EH (cell line): ENCODE measurements at places on chromosomes 1 and 21.

- DNase-seq, result no peak
Observed at GRCh38 chr1:162117039-162117774, 47.7 kb downstream of the NOS1AP start.

DNA sequence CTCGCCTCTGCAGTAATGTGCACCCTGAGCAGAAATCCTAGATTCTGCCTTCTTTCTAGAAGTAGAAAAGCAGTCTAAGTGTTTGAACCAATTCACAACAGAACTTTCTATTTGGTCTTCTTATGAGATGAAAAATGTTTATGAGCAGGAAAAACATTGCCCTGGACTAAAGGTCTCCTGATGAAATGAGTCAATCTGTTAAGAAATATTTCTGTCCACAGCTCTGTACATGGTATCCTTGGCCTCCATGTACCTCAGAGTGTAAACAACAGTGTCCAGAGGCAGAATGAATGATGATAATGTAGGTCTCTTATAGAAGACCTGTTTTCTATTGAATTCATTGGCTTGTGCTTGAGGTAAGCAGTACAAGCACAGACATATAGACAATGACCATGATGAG lies 6.2 kb upstream of the APCS start:
- no peak for DNase-seq

DNA sequence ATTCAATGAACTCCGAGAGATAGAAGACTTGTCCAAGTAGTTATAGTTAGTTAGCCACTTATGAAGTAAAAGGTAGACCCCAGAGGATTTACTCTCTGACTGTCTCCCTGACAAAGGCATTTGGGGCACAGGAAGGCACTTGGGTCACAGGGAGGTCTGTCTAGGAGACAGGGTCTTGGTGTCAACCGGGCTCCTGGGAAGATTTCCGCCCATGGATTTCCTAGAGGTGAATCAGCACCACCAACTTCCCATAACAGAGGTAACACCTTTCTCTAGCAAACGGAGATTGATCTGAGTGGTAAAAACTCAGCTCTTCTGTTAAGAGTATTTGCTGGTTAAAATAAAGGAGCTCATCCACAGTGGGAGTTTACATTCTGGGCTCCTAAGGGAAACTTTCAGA lies 16.4 kb downstream of the CCN1 start:
- DNase-seq, result no peak

GRCh38 chr1:40042341-40042740 lies 1.8 kb downstream of the CAP1 start:
- peak; percentile 71 for DNase-seq

GRCh38 chr1:4734219-4734618 lies 79.8 kb downstream of the AJAP1 start:
- DNase-seq, result peak; percentile 24

DNA sequence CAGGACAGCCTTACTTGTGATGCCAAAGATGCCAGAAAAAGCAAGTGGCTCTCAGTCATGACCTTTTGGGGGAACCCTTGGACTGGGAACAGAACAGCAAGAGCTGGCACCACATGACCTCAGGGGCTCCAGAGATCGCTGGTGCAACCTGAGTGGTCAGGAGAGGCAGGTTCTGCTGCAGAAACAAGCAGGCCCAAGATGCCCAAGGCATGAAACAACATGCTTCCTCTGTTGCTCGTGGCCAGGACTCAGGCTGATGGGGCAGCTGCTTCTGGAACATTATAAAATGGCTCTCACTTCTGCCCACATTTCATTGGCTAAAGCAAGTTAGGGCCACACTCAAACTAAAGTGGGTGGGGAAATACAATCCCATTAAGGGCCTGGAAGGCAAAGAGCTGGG lies 17.7 kb upstream of the CLSTN1 start:
- DNase-seq, result no peak

GRCh38 chr1:29513357-29513756 lies 277.0 kb downstream of the PTPRU start:
- DNase-seq, result peak; percentile 78

DNA sequence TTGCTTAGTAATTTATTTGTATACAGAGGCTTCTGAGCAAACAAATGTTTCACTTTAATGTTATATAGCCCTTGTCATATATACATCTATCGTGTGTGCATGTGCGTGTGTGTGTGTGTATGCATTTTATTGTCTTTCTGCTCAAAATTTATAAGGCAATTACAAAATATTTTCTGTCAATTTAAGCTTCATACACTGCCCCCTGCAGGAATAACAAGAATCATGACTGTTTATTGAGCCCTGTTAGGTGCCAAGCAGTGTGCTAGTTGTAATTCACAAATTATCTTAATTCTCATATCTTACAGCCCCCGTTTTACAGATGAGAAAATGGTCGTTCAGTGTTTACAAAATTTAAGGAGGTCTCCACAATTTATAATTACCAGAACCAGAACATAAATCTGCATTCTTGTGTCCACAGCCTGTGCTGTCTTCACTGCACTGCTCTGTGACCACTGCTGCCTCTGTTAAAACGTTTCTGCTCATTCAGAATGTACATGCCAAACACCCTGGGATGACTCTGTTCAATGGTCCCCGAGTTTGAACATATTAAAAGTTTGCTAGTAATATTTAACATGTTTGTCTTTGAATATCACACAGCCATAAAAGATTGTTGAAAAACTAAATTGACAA lies 181.3 kb downstream of the ATP6V1G3 start:
- peak; percentile 7 for DNase-seq

DNA sequence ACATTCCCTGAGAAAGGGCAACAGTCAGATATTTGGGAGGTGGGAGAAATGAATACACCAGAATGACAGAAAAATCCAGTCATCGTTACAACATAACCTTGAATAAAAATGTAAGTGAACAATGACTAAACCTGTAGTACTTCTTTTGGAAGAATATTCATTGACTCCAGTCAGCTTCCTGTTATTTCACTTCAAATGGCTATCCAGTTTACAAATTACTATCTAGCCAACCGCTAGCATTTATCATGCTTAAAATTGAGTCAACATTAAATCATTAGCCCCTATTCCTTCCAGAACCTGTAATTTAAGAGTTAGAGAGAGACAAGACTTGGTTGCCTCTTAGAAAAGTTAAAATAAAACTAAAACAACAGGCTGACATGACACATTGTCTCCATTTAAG lies 33.6 kb downstream of the WLS start:
- DNase-seq, result peak; percentile 29

GRCh38 chr1:30466610-30467009 lies 256.8 kb downstream of the MATN1 start:
- no peak for DNase-seq

- DNase-seq, result no peak
Observed at GRCh38 chr21:41086569-41086968, 81.4 kb upstream of the BACE2 start.

GRCh38 chr1:10637834-10638558 lies 158.4 kb downstream of the CASZ1 start:
- peak; percentile 15 for DNase-seq

GRCh38 chr21:39650306-39650705 lies 37.6 kb downstream of the B3GALT5 start:
- DNase-seq, result no peak

GRCh38 chr1:40592107-40592803 lies 60.8 kb downstream of the ZNF684 start:
- DNase-seq, result peak; percentile 47

GRCh38 chr1:172826096-172826741 lies 167.3 kb downstream of the FASLG start:
- DNase-seq, result peak; percentile 95

DNA sequence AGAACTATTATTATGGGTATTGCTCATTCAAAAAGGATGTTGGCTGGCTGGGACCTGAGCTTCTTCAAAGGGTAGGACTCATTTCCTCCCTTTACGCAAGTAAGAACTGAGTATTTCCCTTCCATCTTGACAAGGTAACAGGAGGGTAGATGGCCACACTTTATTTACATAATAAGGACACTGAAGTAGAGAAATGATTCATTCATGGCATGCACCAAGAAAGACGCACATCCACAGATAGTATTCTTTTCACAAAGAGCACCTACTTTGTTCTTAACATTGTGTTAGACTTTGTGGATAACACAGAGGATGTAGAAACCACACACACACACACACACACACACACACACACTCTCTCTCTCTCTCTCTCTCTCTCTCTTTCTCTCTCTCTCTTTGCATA lies 82.9 kb downstream of the FAM78B start:
- no peak for DNase-seq

DNA sequence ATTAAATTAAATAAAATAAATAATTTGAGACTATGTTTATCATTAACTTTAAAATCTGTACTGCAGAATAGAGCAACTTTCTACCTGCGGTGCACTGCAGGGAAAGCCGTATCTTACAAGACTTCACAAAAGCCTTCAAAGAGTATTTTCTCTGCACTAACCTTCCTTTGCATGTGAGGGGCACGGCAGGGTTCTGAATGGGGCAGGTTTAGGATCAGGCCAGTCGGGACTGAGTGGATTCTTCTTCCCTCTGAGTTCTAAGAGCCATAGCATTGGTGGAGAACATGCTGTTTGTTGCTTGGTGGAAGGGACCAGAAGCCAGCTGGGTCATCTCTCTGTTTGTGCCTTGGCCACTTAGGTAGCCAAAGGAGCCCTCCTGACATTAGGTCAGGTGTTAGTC lies 55.2 kb upstream of the LGALS8 start:
- DNase-seq, result no peak

- DNase-seq, result peak; percentile 63
Observed at GRCh38 chr21:32328595-32328994, 29.9 kb downstream of the MRAP start.

DNA sequence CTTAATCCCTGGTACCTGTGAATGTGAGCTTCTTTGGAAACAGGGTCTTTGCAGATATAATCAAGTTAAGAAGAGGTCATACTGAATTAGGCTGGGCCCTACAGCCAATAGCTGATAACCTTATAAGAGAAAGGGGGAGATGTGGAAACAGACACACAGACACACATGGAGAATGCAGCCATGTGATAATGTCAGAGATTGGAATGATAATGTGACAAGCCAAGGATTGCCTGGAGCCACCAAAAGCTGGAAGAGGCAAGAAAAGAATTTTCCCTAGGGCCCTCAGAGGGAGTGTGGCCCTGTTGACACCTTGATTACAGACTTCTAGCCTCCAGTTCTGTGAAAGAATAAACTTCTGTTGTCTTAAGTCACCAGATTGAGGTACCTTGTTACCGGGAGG lies 114.5 kb upstream of the SOD1 start:
- no peak for DNase-seq

- DNase-seq, result no peak
Observed at GRCh38 chr21:40685141-40685540, 161.8 kb downstream of the DSCAM start.

DNA sequence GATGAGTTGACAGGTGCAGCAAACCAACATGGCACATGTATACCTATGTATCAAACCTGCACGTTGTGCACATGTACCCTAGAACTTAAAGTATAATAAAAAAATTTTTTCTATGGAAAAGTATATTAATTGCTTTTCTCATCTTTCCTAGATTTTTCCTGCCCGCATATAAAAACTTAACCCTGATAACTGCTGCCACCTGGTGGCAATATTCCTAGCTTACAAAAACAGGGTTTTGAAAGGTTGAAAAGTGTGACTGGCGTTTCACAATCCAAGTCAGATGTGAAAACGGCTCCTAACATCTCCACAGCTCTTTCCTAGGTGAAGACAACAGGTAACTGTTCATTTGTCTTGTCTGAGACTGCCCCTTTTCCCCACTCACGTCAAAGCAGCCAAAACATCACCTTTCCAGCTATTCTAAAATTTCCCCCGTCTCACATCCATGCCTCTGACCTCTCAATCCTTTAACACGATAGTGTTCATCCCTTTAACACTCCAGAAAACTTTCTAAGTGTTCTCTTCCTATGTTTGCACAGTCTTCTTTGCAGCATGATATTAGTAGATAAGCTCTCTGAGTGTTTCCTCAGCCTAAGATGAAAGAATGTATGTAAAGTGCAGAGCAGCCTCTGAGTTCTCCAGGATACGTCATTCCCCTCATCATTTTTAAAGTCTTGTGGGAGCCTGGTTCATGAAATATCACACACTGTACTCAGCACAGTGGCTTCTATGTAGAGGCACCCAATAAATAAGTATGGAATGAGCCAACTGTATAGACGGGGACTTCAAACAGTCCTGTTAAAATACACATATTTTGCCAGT lies 27.5 kb downstream of the OVGP1 start:
- peak; percentile 46 for DNase-seq

GRCh38 chr1:205245096-205245495 lies 17.4 kb downstream of the TMCC2 start:
- no peak for DNase-seq

DNA sequence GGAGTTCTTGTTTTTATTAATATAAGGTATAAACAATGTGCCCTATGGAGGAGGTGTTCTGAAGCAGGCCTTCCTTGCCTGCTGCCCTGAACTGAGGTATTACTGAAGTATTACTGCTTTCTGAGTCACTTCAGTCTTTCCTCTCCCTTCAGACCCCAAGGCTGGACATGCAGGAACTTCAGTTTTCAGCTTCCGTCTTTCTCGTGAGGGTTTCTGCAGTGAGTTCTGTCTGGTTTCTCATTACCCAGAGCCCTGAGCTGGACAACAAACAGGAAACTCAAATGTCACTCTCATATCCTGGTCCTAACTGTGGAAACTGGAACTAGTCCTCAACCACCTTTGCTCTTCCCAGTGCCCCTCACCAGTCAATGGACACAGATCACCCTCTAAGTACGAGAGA lies 46.8 kb downstream of the ELAVL4 start:
- DNase-seq, result no peak

GRCh38 chr1:151720554-151720953 lies 768 bp upstream of the RIIAD1 start:
- DNase-seq, result peak; percentile 52

DNA sequence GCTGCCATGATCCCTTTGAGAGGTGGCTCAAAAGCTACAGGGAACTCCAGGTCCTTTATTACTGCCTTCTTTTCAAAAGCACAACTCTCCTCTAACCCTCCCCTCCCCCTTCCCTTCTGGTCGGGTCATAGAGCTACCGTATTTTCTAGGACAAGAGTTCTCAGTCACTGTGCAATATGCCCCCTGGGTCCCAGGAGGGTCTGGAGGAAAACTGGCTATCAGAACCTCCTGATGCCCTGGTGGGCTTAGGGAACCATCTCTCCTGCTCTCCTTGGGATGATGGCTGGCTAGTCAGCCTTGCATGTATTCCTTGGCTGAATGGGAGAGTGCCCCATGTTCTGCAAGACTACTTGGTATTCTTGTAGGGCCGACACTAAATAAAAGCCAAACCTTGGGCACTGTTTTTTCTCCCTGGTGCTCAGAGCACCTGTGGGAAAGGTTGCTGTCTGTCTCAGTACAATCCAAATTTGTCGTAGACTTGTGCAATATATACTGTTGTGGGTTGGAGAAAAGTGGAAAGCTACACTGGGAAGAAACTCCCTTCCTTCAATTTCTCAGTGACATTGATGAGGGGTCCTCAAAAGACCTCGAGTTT lies 3.1 kb downstream of the BTG2 start:
- DNase-seq, result no peak
